ENCODE measurements at places on chromosomes 2 and 18.

DNA sequence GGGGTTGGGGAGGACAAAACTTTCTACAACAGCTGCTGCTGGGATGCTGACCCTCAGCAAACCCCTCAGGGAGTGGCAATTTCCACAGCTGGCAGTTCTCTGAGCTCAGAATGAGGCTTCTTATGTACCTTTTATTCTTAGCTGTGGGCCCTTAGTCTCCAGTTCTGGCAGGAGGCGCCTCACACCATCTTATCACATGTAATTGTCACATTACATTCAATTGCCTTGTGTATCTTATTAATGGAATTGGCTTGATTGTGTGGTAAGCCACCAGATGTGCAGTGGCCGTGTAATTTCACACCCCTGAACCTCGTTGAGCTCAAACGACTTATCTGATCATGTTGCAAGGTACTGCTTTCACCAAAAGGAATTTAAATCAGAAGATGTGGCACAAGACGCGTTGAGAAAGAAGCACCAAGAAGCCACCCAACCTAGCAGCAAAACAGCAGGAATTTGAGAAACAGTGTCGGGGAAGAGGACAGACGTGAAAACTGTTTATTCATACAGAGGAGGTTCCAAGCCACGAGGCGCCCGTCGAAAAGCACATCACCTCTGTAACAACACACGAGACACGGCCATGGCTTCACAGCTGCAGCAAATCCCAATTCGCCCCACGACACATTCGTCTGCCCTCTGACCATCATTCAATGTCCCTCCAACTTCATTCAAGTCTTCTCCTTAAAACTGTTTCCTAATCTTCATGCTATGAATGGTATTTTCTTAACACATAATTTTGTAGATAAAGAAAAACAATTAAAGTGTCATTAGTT lies 53.6 kb upstream of the LPIN2 start:
- no peak for DNase-seq

- DNase-seq: no peak
Measured at GRCh38 chr2:120750488-120751210, 15.0 kb downstream of the GLI2 start.

- no peak for DNase-seq
Measured at GRCh38 chr2:88857951-88858411, 166.5 kb downstream of the RPIA start.

DNA sequence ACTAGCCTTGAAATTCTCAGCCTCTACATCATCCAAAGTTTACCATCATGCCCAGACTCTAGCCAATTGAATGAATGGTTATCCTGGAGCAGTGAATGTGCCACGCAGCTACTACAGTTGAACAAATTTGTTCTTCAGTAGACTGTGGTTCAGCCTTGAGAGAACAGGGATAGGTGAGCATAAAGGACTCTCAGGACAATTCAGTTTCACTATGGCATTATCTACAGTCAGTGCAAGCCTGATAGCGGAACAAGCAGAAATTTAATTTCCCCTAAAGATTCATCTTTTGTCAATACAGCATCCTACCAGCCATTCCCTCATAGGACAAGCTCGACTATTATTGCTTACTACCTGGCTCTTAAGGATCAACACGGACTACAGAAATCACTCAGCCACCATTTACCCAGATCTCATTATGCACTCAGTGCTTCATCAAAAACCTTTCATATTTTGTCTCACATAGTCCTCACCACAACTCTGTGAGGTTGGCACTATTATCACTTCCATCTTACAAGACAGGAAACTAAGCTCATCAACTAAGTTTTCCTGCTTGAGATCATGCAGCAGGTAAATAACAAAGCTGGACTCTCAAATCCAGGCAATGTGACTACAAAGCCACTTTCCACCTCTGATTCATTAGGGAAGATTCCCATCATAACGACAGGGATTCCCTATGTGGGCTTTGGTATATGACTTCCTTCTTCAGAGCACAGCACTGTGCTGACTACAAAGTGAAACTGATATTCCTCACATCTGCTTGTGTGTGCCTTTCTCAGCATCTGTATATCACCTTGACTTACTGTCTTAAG lies 181.5 kb upstream of the ACVR2A start:
- no peak for DNase-seq

DNA sequence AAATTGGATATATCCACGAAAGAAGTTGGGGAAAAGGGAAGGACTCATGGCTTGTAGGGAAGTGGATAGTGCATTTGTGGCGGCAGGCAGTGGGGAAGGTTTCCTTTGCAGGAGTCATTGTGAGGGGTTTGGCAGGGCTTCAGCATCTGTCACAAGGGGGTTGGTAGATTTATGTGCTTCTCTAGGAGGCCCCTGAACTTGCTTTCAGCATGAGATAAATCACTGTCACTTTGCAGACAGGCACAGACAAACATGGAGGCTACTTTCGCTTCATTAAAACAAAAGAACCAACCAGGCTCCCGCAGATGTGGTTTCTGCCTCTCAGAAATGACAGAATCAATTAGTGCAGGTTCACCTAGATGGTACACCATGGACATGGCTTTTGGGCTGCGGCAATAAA lies 340.7 kb downstream of the TGIF1 start:
- DNase-seq: no peak

DNA sequence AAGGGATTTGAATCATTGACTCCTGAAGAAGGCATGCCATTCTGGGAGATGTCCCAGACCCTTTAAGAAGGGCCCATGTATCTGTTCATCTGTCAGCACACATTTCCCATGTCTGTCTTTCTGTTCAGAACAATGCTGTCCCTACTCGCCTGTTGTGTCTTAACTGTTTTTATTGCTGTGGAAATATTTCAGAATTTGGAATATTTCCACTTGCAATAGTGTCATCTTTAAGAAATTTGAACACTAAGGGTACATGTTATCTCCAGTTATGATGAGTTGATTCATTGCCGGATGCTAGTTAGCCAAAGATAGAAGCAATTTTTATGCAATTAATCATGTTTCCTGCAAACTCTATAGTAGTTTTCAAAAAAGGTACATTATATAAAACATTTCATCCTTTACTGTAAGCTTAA lies 36.9 kb upstream of the NT5C1B start:
- peak; percentile 63 for DNase-seq

- no peak for DNase-seq
Measured at GRCh38 chr2:159140070-159140769, 146.3 kb downstream of the WDSUB1 start.

- DNase-seq: no peak
Measured at GRCh38 chr18:56322406-56322805, 316.0 kb downstream of the TXNL1 start.

- DNase-seq: no peak
Measured at GRCh38 chr18:7601246-7601615, 34.1 kb downstream of the PTPRM start.
